ENCODE measurements at places on chromosomes 3 and 15. TPM values are rescaled to one million over a fixed set of nuclear protein-coding genes. Genes with fewer than 3 reads are reported as not detected.

Gene LINGO1
- 5.7 TPM for total RNA-seq

GRCh38 chr15:98899272-98900021 is 108.1 kb downstream of the PGPEP1L start:
- no peak for DNase-seq

Gene C2CD4A
- not detected for total RNA-seq

Gene AADAC
- total RNA-seq = not detected

- DNase-seq = no peak
These were observed 325.9 kb downstream of the MECOM start for GRCh38 chr3:169337500-169338078.
